ENCODE measurements at places on chromosomes 4 and X.

DNA sequence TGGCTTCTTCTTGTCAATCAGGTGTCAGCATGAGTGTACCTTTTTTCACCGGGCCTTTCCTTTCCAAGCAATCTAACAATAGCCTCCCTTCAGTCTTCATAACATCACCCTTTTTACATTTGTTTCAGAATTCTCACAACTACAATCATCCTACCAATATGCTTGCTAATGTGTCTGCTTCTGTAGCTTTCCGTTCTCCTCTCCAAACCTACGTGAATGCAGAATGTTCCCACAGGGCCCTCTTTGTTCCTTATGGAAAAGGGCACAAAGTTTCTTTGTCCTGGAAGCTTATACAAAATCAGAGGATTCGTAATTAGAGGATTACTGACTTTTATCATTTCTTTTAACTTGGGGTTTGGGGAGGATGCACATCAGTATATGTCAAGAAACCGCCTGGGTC lies 461.8 kb downstream of the CENPC start:
- ATAC-seq = no peak

DNA sequence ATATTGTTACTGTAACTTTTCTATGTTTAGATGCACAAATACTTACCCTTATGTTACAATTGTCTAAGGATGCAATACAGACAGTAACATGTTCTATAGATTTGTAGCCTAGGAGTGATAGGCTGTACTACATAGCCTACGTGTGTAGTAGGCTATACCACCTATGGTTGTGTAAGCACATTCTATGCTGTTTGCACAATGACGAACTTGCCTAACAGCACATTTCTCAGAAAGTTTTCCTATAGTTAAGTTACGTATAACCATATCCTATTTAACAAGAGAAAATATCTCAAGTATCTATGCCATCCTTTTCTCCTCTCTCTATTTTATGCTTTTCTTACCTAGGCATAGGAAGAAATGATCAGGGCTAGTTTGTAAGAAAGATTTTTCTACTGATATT lies 710.8 kb upstream of the HTR2C start:
- no peak for ATAC-seq

- ATAC-seq = no peak
These were observed 79.5 kb downstream of the STOX2 start for GRCh38 chr4:183984566-183984965.

- ATAC-seq = no peak
These were observed 19.3 kb upstream of the IGFBP7 start for GRCh38 chr4:57129477-57129876.

DNA sequence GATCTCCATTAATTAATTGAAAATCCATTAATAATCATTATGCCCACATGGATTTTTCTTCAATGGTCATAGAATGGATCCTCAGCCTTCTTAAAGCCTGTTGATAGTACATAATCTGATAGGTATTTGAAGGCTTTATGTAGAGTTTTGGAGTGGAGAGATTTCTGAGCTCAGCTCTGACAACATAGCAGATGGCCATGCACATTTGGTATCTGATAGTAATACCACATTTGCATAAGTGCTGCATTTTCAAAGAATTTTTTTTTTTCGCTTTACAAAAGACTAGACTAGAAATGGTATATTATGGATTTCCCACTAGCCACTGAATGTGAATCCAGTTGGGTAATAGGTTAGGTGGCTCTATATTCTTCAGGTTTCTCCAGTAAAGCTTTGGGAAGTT lies 440.6 kb downstream of the FGF13 start:
- no peak for ATAC-seq

GRCh38 chr4:164524789-164525188 lies 229.1 kb upstream of the SMIM31 start:
- ATAC-seq = no peak

- no peak for ATAC-seq
These were observed 79.8 kb downstream of the PPEF2 start for GRCh38 chr4:75822416-75822815.

DNA sequence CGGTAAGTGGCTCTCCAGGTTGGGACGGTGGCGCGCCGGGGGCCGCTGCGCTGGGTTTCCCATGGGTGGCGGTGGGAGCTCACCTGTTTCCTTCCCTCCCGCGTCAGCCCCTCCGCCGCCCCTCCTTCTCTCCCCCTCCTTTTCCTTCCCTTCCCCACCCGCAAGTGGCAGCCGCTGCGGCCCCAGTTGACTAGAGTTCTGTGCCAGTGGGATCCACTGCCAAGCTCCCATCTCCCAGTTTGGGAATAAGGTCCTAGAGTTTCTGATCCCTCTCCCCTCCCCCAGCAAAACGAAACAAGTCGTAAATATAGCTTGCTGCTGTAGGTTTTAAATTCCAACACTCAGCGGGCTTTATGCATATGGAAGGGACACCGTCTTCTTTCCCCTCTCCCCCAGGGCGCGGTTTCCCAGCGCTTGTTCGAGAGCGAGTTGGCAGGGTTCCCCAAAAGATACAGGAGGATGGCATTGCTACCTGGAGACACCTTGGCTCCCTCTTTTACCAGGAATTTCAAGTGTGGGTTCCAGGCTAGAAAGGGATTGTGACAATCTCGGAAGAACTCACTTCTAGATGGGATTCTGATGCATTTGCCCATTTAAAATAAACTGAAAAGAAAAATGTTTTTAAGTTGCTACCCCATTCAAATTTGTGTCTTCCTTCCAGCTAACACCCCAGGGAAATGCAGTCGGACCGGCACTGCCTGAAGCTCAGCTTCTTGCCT lies 1.2 kb downstream of the TLL1 start:
- ATAC-seq = no peak

DNA sequence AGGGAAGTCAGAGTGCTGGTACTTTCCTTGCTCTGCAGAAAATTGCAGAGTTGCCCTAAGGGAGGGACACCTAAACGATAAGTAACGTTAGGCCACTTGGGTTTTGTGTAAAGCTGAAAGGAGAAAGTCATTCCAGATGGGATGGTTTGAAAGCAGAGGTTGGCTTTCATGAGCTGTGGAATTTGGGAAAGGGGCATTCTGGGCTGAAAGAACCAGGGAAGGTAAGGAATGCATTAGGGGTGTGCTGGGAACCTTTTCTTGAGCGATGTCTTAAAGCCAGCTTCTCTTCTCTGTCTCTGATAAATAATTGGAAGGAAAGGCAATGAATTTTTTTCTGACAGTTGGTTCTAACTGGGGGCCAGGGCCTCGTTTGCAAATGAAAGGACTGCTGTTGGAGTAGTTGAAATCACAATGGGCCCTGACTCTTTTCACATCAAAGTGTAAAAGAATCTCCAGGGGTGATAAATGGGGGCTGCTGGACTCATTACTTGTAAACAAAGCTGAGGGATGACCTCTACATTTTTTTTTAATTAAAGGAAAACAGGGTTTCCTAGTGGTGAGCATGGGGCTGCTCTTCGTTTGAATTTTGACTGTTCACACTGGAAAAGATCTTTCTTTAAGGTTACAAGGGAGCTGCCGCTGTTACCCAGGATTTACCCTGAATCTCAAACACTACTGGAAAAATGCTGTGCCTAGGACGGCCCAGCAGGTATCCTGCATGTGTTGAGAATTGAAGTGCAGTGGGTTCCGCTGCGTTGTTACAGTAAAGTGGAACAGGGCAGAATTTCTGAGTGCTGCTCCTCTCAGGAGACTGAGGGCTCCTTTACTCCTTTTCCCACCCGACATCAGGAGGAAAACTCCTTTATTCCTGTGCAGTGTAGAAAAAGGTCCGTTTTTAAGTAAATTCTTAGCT lies 25.0 kb downstream of the AFF1 start:
- ATAC-seq = no peak

DNA sequence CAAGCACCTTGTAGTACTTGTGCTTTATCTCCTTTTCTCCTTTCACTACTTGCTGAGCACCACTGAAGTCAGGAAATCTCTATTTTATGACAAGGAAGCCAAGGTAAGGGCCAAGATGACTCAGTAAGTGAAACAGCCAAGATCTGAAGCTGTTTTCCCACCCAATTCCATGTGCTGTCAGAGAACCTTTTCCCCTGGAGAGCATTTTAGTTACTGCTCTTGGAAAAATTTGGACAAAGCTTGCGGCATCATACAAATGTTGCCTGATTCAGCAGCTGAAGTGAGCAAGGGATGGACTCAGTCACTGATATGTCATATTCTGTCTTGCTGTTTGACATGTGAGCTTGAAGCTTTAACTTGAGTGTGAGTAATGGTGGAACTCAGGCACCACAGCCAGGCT lies 391.4 kb downstream of the RAB28 start:
- ATAC-seq = no peak

DNA sequence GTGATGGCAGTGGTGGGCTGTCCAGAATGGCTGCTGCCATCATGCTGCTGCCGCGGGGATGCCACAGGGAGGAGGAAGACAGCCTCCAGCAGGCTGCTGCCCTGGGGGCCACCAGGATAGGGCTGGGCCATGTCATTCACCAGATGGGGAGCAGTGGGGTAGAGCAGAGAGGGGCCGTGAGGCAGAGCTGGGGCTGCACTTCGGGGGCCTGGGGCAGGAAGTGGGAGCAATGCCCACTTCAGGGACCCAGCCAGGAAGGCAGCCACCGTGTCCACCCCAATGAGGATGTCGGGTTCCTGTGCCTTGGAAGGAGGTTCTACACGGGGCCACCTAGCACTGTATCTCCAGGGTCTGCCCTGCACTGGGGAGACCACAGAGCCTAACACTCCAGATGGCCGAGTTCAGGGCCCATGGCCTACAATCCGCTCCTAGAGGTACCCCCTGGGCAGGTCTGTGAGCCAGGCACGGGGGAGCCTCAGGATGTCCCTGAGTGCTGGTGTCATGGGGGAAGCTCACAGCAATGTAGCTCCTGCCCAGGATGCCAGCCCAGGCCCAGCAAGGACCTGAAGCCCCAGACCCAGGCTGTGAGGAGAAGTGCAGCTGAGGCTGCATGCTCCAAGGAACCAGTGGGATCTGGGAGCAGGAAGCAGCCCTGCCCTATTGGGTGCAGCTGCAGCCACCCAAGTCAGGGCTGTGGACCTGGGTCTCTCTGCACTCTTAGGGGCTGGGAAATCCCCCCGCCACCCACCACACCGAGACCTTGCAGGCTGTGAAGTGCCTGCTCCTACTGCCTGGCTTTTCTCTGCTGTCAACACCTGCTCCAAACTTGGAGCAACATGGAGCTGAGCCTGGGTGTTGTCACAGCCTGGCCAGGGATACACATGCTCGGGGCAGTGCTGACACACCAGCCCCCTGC lies 140.3 kb downstream of the PDHA2 start:
- no peak for ATAC-seq

All from esophagus mucosa (tissue), 1 donor.